ENCODE measurements at places on chromosomes 7 and 10.

GRCh38 chr7:38398725-38399321 is 125.4 kb upstream of the TARP start:
- DNase-seq, result peak; percentile 10

DNA sequence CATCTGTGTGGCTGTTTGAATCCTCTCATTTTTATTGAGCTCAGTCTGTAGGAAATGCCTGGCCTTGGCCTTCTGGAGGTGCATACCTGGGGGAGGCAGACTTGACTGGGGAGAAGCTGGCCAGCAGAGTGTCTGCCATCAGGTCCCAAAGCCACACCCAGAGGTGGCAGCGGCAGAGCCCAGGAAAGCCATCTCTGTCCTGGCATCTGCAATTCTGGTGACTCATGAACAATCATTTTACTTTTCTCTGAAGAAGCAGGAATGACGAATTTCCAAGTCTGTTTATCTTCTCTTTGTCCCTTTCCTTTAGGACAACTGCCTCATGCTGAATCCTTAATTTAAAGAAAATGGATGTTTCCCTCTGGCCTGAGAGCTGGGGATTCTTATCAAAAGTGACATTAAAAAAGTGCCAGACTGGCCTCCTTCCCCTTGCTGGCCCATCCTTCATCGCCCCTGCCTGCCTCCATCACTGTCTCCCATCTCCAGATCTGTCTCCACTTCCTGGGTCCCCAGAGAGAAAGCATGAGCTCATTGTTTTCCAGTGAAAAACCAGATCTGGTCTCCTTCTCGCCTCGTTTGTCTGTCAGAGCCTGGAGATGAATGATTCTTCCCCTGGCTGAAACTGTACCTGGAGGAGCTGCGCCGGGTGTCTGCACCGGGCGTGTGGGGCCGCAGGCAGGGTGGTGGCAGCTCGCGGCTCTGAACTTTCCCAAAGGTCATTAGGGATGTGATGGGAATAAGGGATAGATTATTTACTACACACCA is 124.5 kb downstream of the TMEM178B start:
- no peak for DNase-seq

DNA sequence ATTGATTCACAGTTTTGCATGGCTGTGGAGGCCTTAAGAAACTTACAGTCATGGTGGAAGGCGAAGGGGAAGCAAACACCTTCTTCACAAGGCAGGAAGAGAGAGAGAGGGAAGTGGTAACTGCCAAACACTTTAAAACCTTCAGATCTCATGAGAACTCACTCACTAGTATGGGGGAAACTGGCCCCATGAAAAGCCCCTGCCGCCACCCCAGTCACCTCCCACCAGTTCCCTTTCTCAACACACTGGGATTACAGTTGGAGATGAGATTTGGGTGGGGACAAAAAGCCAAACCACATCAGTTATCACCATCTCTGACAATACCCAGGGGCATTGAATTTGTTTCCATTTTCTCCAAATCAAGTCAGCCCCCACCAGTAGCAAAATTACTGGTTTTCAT is 740.4 kb downstream of the GATA3 start:
- DNase-seq, result no peak

DNA sequence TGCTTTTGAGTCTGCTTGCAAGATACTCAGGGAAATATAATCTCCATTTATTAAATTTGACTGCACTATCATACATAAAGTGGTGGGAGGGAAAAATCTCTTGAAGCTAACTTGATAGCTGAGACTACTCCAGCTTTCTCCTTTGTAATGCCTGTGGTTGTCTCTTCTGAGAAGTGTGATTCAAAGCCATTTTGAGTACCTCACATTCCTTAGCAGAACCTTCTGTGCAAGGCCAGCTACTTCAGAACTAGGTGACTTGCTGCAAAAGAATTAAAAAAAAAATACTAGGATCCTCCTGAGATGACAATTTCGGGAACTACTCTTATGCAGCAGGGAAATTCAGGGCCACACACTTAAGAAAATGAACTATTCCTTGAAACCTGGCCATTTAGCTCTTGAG is 294.8 kb downstream of the MDFIC start:
- no peak for DNase-seq

- no peak for DNase-seq
These were observed 701 bp downstream of the MTPAP start for GRCh38 chr10:30348378-30348776.

GRCh38 chr7:92641921-92642511 is 51.8 kb upstream of the FAM133B start:
- DNase-seq, result peak; percentile 24

DNA sequence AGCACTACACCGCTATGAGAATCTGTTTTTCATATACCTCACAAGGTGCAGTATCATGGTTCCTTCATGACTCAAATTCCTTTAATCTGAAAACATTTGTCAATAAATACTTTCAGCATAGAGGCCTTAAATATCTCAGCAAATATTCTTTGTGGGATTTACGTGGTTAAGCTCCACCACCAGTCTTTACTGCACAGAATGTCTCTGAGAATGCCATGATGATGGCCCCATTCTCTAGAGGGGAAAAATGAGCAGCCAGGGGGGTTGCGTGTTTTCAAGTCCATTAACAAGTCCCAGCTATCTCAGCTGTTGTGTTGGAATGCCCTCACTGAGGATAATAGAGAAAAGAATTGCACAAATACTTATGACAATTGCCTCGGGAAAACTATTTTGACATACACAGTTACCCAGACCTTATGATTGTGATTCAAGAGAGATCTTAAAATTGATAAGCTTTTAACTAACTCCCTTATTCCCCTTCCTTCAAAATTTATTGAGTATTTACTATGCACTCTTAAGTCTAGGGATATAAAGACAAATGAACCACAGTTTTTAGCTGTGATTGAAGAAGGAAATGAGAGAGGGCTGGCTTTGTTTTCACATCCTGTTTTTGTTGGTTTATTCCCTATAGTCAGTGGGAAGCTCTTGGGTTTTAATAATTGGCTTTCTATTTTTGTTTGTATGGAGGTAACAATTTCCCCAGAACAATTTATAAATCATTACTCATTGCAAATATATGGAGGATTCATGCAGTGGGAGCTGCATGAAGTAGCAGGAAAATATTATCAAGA is 176.5 kb upstream of the VWC2 start:
- no peak for DNase-seq

DNA sequence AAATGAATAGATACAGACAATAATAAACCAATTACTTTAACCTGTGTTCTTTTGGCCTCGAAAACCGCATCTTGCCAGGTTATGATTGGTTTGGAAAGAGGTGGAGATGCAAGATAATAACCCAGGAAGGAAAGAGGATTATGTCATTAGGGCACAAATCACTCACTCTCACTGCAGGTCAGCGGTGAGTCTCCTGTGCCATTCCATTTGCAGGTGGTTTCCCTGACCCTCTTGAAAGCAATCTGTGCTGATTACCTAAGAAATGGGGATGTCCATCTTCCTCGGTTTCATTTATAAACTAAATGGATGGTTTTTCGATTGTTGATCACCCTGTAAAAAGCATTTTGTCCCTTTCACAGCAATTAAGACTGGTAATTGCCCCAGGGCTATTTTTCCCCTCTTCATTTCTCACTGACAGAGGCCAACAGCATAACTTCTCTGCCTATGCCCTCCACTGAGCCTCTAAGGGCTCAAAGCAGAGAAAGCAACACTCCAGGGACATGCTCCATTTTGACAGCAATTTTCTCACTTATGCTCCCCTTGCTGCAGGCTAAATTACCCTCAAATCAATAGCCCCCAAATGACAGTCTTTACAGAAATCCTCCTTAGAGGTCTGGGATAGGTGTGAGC is 257.5 kb downstream of the IPMK start:
- DNase-seq, result no peak

- DNase-seq, result no peak
These were observed 43.5 kb downstream of the ACSM6 start for GRCh38 chr10:95237376-95238170.

- no peak for DNase-seq
These were observed 35.7 kb upstream of the SH2D4B start for GRCh38 chr10:80501913-80502521.

GRCh38 chr10:95388109-95388471 is 97.3 kb upstream of the PDLIM1 start:
- no peak for DNase-seq

GRCh38 chr7:112213735-112214134 is 7.2 kb downstream of the ZNF277 start:
- no peak for DNase-seq
